ENCODE measurements at places on chromosomes 7 and 10. TPM values are rescaled to one million over a fixed set of nuclear protein-coding genes. Genes with fewer than 3 reads are reported as not detected.

Gene OGDHL
- total RNA-seq: 0.29 TPM

Gene CHCHD3
- 86.3 TPM for total RNA-seq

Gene NUTM2E
- 0.47 TPM for total RNA-seq

Gene ADAMTS14
- total RNA-seq: 0.16 TPM

Gene PLXDC2
- total RNA-seq: 0.05 TPM

Gene SLC26A3
- not detected for total RNA-seq

Gene CHAT
- total RNA-seq: not detected

Gene ADRA2A
- 0.06 TPM for total RNA-seq

Gene CALCR
- total RNA-seq: not detected

Gene CYP3A7
- not detected for total RNA-seq

Gene CPEB3
- total RNA-seq: 0.33 TPM

Gene CASTOR2
- total RNA-seq: 4.3 TPM

Gene ITGA8
- not detected for total RNA-seq

Gene CYP26C1
- total RNA-seq: not detected

Gene HOXA11
- 0.68 TPM for total RNA-seq

Gene FXYD4
- not detected for total RNA-seq

Gene RBP3
- total RNA-seq: not detected

Measured in A549 treated with Hydrocortisone at 1 μM for 4 hours (cell line).